Stimulated activated CD4-positive, alpha-beta T cell treated with anti-CD3 and anti-CD28 coated beads, Interleukin-12 subunit alpha, Interleukin-12 subunit beta, amount 100 ng/mL, for 4 hours (primary cell): ENCODE measurements at places on chromosomes 11 and 22.

- no peak for DNase-seq
Observed at GRCh38 chr11:2402890-2403645, 2.5 kb downstream of the TSSC4 start.

DNA sequence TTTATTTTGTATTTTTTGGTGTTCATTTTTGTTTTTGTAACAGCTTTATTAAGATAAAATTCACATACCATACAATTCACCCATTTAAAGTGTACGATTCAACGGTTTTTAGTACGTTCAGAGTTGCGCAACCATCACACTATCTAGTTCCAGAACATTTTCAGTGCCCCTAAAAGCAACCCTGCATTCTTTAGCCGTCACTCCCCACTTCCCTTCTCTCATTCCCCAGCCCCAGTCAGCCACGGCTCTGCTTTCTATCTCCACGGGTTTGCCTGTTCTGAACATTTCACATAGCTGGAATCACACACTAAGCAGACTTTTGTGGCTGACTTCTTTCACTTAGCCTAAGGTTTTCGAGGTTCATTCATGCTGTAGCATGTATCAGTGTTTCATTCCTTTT, 9.6 kb upstream of the KCNQ1OT1 start:
- no peak for DNase-seq

DNA sequence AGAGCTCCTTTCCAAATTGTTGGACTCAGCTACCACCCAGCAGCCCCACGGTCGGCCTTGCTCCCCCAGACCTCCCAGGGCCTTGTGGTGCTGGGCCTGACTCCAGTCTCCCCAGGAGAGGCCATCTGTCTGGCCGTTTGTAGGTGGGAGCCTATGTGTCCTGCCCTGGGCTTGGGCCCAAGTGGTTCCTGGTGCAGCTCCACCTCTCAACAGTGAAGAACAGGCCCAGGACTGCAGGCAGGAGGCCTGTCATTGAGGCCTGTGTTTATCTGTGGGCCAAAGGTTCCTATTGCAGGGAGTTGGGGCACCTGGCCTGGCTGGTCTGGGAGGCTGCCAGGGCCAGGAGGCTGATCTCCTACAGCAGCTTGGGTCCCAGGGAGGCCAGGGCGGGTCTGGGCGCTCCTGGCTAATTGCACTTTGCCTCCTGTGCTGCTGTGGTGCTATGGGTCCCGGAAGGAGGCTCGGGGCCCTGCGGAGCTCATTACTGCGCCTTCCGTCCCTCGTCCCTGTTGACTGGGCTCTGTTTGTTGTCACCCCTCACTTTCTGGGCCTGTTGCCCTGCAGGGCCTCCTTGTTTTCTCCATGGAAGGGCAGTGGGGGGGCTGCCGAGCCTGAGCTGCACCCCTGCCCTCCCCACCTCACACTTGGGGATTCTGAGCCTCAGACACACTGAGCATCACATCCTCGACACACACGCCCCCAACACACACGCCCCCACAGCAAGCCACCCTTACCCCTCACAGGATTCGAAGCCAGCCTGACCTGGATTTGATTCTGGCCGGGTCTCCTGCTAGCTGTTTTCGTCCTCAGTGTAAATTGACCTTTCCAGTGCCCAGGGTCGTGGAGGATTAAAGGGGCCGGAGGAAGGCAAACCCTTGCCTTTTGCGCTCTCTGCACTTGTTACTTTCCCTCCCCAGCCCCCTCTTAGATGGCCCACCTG, 6.8 kb upstream of the OMP start:
- no peak for DNase-seq

- DNase-seq: no peak
Observed at GRCh38 chr11:79371724-79372123, 69.1 kb downstream of the TENM4 start.
